SHP77 (cell line): ENCODE measurements at places on chromosomes 12 and 14.

DNA sequence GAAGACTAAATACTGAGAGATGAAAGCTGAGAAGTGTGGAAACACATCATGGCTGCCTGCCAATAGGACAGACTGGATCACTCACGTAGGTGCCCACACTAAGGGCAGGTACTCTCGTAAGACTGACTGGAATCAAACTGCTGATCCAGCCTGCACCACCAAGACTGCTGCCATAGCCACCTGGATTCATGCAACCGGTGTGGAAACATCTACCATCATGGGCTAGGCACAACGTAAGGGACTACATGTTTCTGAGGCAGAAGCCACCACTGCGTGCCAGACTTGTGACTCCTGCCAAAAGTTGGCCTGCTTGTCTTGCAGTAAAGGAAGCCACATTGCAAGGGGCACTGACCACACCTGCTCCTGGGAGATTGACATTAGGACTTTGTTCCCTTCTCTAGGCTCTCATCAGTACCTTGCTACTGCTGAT, 3.8 kb downstream of the POMT2 start:
- no peak for DNase-seq

GRCh38 chr14:104688505-104689108, 811 bp upstream of the INF2 start:
- no peak for DNase-seq

GRCh38 chr14:93859957-93860356, 67.2 kb upstream of the FAM181A start:
- no peak for DNase-seq

- peak; percentile 36 for DNase-seq
Observed at GRCh38 chr12:88993651-88994050, 358.6 kb downstream of the DUSP6 start.

DNA sequence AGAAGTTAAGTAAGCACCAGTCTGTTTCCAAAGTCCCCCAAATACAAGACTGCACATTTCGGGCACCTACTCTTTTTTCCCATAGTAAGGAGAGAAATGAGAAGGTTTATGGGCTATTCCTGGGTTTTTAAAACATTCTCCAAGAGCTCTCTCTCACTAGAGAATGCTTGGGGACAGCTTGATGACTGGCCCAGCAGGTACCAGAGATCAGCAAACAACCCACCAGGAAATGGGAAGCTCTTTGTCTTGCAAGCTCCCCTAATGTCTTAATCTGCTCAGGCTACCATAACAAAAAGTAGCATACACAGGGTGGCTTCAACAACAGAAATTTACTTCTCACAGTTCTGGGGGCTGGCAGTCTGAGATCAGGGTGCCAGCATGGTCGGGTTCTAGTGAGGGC, 41.8 kb upstream of the CRY1 start:
- no peak for DNase-seq

GRCh38 chr12:129379076-129379804, 524.6 kb downstream of the TMEM132D start:
- DNase-seq = no peak

- no peak for DNase-seq
Observed at GRCh38 chr14:34713681-34714319, 593 bp downstream of the CFL2 start.

DNA sequence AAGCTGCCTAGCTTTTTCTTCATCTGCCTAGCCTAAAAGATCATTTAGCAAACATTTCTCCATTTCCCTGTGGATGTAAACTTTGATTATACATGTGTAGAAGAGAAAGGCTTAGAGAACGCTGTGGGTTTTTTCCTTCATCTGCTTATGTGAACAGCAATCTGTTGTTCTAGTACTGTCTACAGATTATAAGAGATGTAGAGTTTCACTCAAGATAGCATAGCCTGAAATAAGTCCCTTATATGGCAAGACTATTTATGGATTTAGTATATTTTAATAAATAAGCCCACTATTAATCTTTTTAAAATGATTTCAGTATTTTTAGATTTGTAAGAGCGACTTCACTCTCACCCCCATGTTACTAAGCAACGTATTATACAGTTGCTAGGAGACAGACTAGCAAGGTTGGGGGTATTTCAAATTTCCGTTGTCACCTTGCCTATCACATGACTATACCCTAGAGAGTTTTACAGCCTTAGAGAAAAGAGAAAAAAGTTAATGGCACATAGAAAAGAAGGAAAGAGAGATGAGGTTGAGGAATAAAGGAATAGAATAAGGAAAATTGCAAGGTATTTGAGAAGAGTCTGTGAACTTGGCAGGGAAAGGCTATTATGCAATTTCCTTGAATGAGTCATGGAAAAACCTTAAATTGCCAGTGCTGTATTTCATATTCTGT, 12.2 kb upstream of the TUBA1A start:
- peak; percentile 53 for DNase-seq

- DNase-seq = no peak
Observed at GRCh38 chr12:124492879-124493808, 74.3 kb downstream of the NCOR2 start.

DNA sequence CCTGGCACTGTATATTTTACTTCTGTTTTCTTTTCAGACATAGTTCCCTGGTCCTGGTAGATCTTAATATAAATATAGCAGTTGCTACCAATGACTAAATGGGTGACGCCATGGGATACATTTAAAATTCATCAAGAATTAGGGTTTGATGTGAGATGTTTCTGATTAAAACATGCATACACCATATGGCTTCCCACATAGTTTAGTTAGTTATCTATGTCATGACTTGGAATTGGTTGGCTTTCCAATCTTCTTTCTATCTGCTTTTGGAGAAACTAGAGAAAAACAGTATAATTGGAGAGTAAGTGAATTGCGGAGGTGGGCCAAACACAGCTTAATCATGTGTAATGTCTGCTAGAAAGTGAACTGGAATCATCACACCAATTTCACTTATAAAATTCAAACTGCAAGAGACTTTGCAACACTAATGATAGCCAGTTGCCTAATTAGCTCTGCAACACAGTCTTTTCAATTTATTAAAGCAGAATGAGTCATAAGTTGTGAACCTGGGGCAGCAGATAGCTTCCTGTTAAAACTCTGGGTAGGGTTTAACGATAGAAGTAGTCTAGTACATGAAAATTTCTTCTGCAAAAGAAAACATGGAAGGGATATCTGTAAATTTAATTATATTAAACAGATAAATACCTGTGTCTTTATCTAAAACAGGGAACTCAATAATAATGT, 295.2 kb downstream of the SLC16A7 start:
- DNase-seq = no peak

- no peak for DNase-seq
Observed at GRCh38 chr12:96211988-96212387, 17.8 kb downstream of the ELK3 start.

DNA sequence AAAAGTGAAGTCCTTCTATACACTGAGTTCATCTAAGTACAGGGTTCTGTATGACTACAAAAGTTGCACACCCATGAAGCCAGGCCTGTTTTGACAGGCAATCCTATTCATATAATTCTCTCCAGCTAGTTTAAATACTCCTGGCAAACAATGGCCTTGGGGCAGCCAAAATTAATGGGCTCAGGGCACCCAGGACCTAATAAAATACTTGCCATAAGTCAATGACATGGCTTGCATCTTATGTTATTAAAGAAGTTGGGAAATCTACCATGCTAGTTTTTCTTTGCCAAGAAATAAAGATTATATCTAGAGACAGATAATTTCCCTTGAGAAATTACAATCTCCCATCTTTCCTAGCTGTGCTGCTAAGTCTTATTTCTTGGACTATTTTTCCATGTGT, 11.1 kb upstream of the TMTC1 start:
- DNase-seq = no peak

- no peak for DNase-seq
Observed at GRCh38 chr12:8465301-8465996, 9.7 kb downstream of the CLEC6A start.

- no peak for DNase-seq
Observed at GRCh38 chr14:95101736-95102679, 55.3 kb downstream of the DICER1 start.

DNA sequence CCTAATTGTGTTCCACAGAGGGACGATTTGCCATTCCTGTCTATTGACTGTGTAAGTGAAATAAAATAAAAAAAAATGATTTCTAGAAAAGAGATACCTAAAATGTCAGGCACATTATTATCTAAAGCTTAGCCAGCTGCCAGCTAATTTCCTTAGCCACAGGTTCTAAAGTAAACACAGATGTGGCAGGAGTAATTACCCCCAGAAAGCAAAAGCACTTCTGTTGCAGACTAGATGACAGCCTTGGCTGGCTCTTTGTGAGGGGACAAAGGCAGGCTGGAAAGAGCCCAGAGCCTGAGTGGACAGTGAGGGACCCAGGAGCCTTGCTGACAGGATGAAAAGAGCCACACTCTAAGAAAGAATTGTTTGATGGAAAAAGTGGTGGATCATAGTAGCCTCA, 418.1 kb downstream of the LRIG3 start:
- DNase-seq = peak; percentile 68

DNA sequence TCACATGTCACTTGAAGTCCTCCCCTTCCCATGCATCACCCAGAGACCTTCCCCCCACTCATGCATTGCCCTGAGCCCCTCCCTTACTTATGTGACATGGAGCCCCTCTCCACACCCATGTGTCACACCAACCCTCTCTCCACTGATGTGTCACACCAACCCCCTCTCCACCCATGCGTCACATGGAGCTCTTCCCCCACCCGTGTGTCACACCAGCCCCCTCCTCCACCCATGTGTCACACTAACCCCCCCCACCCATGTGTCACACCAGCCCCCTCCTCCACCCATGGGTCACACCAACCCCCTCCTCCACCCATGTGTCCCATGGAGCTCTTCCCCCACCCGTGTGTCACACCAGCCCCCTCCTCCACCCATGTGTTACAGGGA, 30.4 kb downstream of the RTL1 start:
- DNase-seq = no peak

- DNase-seq = no peak
Observed at GRCh38 chr12:76687981-76688380, 75.9 kb upstream of the ZDHHC17 start.

GRCh38 chr12:1533205-1533601, 61.2 kb downstream of the FBXL14 start:
- no peak for DNase-seq

DNA sequence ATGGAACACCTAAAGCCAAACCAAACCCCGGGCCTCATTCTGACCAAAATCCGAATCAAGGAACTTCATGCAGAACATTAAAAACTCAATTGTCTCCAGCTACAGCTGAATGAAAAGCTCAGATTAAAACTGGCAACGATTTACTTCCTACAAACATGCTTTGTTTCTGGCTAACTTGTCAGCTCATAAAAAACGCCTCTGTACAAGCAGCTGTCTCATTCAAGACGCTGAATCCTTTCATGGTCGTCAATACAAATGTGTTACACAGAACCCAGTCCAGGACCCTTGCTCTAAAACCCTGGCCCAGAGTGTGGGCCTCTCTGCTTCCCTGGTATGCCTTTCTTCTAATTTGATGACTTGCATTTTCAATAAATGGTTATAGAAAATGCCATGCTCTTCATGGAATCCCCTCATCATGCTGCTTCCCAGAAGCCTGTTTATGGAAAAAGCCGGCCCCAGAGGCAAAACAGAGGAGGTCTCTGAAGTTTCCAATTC, 183.1 kb downstream of the PHLDA1 start:
- DNase-seq = no peak

- no peak for DNase-seq
Observed at GRCh38 chr12:68414988-68415387, 82.8 kb upstream of the MDM1 start.

GRCh38 chr12:58301730-58302122, 360.4 kb downstream of the ATP23 start:
- DNase-seq = no peak

GRCh38 chr12:65649126-65649525, 175.2 kb upstream of the HMGA2 start:
- no peak for DNase-seq

DNA sequence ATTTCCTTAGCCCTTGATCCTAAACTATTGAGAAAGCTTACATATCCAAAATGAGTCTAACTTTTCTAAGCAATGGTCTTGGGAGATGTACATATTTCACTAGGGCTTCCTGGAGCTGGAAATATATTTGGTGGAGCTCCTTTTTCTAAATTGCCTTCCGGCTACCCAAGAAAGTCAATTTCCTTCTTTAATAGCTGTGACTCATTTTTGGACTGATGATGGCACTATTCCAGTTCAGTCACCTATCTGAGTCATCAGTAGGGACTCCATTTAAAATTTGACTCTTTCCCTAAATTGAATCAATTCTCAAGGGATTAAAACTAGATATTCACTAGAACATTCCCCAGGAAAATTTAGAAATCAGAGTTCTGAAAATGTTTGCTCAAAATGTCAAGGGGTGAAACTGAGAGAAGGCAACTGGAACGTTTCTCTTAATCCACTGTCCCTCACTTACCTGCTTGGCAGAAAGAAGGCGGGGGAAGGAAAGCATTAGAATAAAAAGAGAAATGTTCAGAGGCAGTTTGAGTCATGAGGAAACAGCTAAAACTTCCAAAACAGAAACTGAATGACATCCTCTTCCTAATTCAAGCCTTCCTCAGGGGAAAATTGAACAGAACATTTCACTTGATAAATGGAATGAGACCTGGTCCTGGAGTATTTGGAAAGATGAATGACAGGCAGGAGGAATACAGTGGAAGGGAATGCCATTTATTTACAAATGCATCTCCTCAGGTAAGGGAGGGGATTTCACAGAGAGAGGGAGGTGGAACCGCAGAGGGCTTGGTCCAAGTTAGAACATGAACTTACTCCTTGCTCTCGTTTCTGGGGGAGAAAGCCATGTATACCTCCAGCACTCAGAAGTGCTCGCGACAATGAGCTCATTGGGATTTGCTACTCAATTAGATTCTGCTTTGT, 91.2 kb downstream of the RGS6 start:
- DNase-seq = no peak

GRCh38 chr12:130155416-130156073, 6.7 kb upstream of the FZD10 start:
- no peak for DNase-seq
